ENCODE measurements at places on chromosomes 3 and 15.

GRCh38 chr15:93887151-93887550 lies 344.2 kb upstream of the MCTP2 start:
- no peak for DNase-seq

GRCh38 chr3:141124715-141125114 lies 73.6 kb downstream of the SPSB4 start:
- no peak for DNase-seq

DNA sequence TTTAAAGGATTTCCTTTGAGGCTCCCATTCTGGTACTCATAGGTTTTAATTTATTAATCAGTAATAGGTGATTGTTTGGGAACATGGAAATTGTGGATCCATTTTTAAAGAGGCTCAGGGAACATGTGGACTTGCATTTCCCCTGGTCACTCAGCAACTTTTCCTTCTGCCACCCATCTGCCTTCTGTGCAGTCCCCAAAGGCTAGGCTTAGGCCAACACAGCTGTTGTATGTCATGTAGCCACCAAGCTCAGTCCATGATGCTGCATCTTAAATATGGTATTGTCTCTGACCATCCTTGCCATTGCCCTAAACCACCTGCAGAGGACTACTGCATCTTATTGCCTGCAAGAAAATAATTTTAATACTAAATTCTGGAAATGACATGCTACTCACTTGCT lies 416.7 kb upstream of the SEMA6D start:
- DNase-seq: no peak

DNA sequence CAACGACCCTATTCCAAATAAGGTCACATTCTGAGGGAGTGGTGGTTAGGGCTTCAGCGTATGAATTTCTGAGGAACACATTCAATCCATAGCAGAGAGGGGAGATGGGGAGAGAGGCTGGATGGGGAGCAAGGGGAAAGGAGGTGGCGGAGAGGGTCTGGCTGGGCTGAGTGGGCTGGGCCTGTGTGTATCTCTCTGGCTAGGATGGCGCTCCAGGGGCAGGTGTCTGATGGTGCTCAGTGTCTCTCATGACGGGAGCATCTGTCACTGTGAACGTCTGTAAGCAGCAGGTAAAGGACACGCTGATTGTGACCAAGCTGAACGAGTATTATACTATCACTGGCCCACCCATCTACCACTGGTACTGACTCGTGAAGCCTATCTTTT lies 159.6 kb downstream of the XXYLT1 start:
- no peak for DNase-seq

GRCh38 chr3:152505926-152506325 lies 237.2 kb downstream of the MBNL1 start:
- DNase-seq: peak; percentile 82

GRCh38 chr3:151660885-151661284 lies 72.8 kb upstream of the AADACL2 start:
- no peak for DNase-seq

All from suppressor macrophage (primary cell).